ENCODE measurements at places on chromosomes 1 and 21. TPM values are rescaled to one million over a fixed set of nuclear protein-coding genes. Genes with fewer than 3 reads are reported as not detected.

SPAG17 gene
- polyA plus RNA-seq = 13.0 TPM

SPRR2E gene
- polyA plus RNA-seq = not detected

ALG14 gene
- 9.5 TPM for polyA plus RNA-seq

KCNT2 gene
- 5.2 TPM for polyA plus RNA-seq

UTP11 gene
- polyA plus RNA-seq = 42.9 TPM

CCDC17 gene
- 8.7 TPM for polyA plus RNA-seq

VAV3 gene
- polyA plus RNA-seq = 5.9 TPM

GBP4 gene
- polyA plus RNA-seq = 23.9 TPM

ZSWIM5 gene
- polyA plus RNA-seq = 5.4 TPM

TMOD4 gene
- 3.1 TPM for polyA plus RNA-seq

ROR1 gene
- 103 TPM for polyA plus RNA-seq

AGMAT gene
- polyA plus RNA-seq = 0.67 TPM

C1orf94 gene
- polyA plus RNA-seq = not detected

ANKRD34A gene
- polyA plus RNA-seq = 0.77 TPM

S100A7 gene
- not detected for polyA plus RNA-seq
